ENCODE measurements at places on chromosomes 13 and 19.

DNA sequence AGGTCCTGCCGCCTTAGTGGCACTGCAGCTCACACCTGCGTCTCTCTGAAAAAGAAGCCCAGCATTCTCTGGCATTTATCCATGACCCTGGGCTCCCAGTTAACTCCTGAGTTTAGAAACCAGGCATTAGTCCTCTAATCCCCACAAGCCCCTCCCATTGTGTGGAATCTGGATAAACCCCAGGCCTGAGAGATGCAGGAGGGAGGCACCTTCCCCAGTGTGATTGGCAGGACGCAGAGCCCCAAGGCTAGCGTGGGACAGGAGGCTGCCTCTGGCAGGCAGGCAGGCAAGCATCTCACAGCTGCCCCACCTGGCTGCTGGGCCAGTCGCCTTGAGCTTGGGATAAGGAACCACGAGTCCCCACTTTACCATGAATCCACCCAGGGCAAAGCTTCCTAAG, 11.0 kb upstream of the SERPINE3 start:
- no peak for DNase-seq

GRCh38 chr13:51727634-51728274, 76.2 kb downstream of the DHRS12 start:
- no peak for DNase-seq

- no peak for DNase-seq
Measured at GRCh38 chr13:99332456-99332855, 25.3 kb upstream of the GPR183 start.

GRCh38 chr19:18604820-18605159, 1.8 kb downstream of the CRLF1 start:
- no peak for DNase-seq

- DNase-seq: no peak
Measured at GRCh38 chr13:64936879-64937278, 2293.3 kb downstream of the PCDH9 start.

- DNase-seq: no peak
Measured at GRCh38 chr13:67204764-67205163, 25.4 kb downstream of the PCDH9 start.

All from caudate nucleus (tissue), 63 donors.